Mesendoderm (in vitro differentiated cells): ENCODE measurements at places on chromosomes 7 and 10.

GRCh38 chr10:36496758-36497157 lies 628.6 kb upstream of the ANKRD30A start:
- DNase-seq = no peak

GRCh38 chr7:158979635-158980351 lies 123.4 kb downstream of the DYNC2I1 start:
- DNase-seq = no peak

DNA sequence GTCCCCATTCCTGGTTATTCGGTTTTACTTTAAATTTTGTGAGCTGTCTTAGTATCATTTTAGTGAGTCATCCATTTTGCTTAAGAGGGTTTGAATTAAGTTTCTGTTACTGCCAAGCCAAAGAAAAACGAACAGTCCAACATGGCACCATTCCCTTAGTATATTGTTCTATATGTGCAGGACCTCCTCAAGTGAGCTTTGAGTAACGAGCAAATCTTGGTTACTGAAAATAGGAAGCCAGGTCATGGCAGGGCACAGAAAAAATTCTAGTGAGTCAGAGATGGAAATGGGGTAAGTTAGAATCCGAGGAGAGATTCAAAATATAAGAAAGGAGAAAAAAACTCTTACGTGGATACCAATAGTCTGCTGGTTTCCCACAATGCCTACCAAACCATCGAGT lies 292.9 kb downstream of the BAMBI start:
- no peak for DNase-seq

- no peak for DNase-seq
These were observed 162.4 kb downstream of the GATA3 start for GRCh38 chr10:8216893-8217292.
